Thymus (tissue), 14 donors: ENCODE measurements at places on chromosomes 2 and 18. TPM values are rescaled to one million over a fixed set of nuclear protein-coding genes. Genes with fewer than 3 reads are reported as not detected.

DNA sequence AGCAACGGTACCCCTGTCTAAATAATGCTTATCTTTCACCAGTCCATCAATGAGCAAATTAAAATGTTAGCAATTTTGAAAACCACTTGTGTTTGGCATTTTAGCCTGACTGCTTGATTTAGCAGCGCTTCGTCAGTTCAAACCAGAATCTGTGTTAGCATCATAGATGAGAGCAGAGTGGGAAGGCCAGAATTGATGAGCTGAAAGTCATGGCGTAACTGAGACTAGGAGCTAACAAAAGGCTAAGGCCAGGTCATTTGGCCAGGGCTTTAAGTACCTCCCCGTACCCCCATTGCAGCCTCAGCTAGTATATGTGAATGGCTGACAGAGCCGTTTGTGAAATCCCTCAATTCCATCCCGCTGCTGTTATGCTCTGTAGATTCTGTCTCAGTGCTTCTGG is 16.0 kb downstream of the APCDD1 start:
- no peak for DNase-seq

GRCh38 chr18:31711365-31712172 is 27.2 kb upstream of the B4GALT6 start:
- no peak for DNase-seq

- no peak for DNase-seq
Observed at GRCh38 chr2:12333293-12333692, 383.4 kb upstream of the TRIB2 start.

- no peak for DNase-seq
Observed at GRCh38 chr2:64233376-64233922, 89.2 kb upstream of the PELI1 start.

GRCh38 chr2:84674099-84674498 is 157.8 kb downstream of the DNAH6 start:
- DNase-seq: no peak

GRCh38 chr2:175577368-175577970 is 396.0 kb upstream of the ATP5MC3 start:
- no peak for DNase-seq

The MEP1B gene
- total RNA-seq: 0.19 TPM

The PSMA8 gene
- 0.66 TPM for total RNA-seq

The MOGAT1 gene
- total RNA-seq: not detected
